ENCODE measurements at places on chromosomes 3 and 15.

DNA sequence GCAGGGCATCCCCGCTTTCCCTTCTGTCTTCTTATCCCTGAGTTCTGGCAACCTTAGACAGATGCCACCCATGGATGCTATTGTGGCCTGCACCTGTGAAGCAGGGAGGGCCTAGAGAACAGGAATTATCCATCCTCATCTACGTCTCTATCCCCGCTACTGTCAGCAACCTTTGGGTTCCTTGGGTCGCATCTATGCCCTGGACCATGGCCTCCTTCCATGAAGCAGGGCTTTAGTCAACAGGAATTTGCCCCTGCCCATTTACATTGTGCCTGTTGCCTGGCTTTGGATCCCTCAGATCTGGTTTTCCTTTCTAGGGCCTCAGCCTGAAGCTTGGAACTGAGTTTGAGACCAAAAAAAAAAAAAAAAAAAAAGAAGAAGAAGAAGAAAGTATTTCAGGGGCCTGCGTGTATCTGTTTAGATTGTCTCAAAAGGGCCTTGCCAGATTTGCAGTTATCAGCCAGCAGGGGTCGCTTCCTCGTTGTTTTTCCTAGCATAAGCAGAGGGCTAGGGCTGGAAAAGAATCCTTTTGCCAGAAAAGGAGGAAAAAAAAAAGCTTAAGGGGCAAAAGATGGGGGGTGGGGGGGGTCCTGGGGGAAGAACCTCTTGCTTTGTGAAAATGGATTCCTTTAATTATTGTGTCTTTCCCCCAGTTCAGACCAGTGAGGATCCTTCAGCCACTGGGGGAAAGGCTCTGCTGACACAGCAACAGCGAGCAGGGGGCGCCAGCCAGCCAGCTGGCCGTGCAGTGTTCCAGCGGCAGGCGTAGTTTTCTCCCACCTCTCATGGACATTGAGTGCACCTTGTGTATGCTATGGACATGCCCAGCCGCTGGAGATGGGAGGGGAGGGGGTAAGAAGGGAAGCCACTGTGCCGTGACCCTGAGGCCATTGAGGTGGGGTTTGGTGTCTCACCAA is 65.7 kb upstream of the ALDH1L1 start:
- DNase-seq = no peak

- DNase-seq = no peak
Observed at GRCh38 chr15:90465930-90466567, 63.7 kb upstream of the CRTC3 start.

GRCh38 chr3:52561028-52561747 is 24.8 kb downstream of the UQCC5 start:
- no peak for DNase-seq

DNA sequence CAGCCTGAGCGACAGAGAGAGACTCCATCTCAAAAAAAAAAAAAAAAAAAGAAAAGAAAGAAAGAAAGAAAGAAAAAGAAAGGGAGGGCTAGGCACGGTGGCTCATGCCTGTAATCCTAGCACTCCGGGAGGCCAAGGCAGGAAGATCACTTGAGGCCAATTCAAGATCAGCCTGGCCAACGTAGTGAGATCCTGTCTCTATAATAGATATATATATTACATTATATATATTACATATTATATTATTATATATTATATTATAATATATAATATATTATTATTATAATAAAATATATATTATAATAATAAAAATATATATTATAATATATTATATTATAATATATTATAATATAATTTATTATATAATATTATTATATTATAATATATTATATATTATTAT is 48.9 kb downstream of the PTPN9 start:
- DNase-seq = no peak

DNA sequence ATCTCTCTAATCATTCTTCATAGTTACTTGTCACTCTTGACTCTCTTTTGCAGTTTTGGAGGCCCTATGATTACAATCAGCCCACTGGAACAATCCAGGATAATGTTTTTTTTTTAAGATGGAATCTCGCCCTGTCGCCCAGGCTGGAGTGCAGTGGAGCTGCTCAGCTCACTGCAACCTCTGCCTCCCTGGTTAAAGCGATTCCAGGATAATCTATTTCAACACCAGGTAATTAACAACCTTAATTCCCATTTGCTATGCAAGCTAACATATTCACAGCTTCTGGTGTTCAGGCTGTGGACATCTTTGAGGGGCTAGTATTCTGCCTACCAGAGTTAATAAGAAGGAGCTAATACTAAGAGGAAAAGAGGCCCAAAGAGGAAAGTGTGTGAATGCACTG is 1.1 kb upstream of the BLOC1S6 start:
- DNase-seq = no peak

DNA sequence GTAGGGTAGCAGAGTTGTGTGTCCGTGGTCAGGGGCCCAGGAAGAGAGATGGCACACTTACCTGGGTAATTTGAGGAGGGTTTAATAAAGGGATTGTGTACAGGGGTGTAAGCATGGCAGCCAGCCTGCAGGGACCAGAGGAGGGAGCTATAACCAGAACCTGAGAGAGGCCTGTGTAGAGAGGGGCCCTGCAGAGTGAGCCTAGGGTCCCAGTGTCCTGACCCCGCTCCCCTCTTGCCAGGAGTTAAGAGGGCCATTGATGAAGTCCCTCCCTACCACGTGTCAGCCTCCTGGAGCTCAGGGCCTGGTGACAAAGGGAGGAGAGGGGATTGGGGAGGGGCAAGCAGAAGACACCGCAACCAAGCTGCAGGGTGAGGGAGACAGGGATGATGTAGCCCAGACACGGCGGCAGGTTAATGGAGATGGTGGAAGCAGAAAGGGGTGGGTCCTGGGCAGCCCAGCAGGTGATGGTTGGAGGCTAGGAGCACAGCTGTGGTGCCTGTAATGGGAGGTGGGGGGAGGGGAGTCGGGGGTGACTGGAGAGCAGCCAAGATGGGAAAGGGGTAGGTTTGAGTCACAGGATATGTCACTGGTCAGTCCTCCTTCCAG is 165.4 kb upstream of the TOPAZ1 start:
- no peak for DNase-seq

- DNase-seq = no peak
Observed at GRCh38 chr3:115284980-115285379, 137.9 kb upstream of the ZBTB20 start.

DNA sequence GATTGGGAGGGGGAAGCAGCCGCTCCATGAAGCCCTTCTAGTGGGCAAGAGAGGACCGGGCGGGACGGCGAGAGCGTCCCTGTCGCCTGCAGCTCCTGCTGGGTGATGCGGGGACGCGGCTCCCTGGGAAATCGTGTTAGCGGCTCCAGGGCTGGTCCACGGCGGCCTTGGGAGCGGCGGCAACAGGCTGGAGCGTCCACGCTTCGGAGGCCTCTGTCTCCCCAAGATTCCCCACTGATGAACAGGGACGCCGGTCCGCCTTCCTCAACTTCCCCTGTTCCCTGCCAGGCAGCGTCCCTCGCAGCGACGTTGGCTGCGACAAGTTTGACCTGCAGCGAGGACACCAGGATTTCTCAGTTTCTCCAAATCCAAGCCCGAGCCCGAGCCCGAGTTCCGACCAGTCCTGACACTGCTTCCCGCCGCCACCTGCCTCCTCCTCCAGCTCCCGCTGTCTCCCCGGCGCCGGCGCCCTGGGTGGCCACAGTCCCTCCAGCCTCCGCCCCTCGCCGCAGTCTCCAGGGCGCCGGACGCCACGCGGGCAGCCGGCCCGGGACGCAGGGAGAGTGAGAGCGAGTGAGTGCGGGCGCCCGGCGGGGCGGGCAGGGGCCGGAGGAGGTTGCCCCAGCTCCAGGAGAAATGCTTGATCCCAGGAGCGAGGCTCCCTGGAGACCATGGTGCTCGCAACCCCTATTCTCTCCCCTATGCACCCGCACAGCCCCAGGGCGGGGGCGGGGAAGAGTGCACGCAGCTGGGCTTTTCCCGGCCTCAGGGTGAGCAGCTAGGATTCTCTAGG is 78.1 kb upstream of the RNF7 start:
- DNase-seq = no peak

DNA sequence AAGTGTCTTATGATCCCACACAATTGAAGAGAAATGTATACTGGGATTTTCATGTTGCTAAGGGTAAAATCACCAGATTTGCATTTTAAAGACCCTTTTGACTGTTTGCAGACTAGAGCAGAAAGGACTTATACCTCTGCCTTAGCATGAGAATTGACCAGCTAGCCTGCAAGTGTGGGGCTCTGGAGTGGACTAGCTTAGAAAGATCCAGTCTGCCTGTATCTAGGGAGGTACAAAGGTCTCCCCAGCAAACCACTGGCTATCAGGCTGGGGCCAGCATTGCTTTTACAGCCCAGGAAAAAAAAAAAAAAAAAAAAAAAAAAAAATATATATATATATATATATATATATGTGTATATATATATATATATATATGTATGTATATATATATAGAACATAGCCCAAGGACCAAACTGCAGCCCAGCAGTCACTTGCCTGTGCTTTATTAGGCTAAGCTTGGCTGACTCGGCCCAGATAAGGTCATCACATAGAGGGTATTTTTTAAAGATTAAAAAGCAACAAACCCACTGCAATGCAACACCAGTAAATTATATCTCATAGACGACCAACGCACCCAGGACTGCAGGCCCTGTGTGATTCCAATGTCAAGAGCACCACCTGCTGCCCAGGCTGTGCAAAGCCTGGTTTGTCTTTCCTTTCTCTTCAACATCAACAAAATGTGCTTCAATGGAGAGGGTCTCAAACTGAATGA is 63.7 kb downstream of the DCLK3 start:
- DNase-seq = no peak

DNA sequence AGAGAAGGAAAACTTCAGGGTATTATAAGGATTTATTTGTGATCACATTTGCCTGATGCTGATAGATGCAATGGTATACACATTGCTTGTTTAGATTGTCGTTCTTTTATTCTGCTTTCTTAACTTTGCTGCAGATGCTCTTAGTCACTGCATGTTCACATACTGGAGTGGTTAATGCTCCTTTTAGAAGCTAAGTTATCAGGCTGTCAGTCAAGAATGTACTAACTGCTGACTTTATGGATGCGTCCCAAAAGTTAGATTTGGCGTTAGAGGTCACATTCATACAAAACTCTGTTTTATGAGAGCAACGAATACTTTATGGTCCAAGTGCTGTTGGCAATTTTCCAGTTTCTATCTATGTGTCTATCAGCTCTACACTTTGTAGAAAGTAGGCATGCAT is 160.7 kb downstream of the BBX start:
- no peak for DNase-seq

GRCh38 chr15:66622591-66623022 is 56.8 kb upstream of the LCTL start:
- DNase-seq = no peak

- DNase-seq = no peak
Observed at GRCh38 chr3:61674596-61674995, 113.2 kb downstream of the PTPRG start.

DNA sequence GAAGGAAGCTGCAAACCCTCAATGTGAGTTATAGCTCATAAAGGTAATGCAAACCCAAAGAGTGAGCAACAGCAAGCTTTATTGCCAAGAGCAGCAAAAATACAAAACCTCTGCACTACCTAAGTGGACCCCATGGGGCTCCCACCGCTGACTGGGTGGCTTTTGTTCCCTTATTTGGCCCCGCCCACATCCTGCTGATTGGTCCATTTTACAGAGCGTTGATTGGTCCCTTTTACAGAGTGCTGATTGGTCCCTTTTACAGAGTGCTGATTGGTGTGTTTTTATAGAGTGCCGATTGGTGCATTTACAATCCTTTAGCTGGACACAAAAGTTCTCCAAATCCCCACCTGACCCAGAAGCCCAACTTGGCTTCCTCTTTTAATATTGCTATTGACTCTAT is 154.5 kb upstream of the NSMCE3 start:
- DNase-seq = no peak

- no peak for DNase-seq
Observed at GRCh38 chr3:156761007-156761406, 65.1 kb upstream of the LEKR1 start.

- DNase-seq = no peak
Observed at GRCh38 chr3:195806211-195806915, 5.4 kb downstream of the MUC4 start.

DNA sequence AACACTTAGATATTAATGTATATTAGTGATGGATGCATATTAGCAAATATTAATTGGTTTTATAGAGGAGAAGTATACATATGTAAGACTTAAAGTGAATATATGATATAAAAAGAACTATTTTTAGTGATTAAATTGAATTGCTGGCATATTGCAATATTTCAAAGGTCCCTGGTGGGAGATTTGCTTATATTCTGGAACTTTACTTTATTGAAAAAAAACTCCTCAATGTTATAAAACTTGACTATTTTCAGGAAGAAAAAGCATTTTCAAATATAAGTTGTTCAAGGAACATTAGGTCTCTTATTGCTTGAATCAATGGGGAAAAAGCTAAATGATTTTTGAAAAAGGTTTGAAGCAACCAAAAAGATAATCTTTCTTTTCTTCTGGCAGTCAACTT is 21.4 kb upstream of the OTOL1 start:
- DNase-seq = no peak

DNA sequence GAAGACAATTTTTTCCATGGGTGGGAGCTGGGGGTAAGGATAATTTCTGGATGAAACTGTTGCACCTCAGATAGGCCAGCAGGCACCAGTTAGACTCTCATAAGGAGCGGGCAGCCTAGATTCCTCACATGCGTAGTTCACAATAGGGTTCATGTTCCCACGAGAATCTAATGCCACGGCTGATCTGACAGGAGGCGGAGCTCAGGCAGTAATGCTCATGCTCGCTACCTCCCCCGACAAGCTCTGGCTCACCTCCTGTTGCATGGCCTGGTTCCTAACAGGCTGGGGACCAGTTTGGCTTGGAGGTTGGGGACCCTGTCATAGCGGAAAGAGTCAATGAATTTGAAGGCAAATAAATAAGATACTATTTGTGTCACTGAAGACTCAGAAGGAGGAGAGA is 105.5 kb downstream of the PLD1 start:
- no peak for DNase-seq

GRCh38 chr3:127097481-127097880 is 95.5 kb upstream of the PRR23E start:
- DNase-seq = no peak

DNA sequence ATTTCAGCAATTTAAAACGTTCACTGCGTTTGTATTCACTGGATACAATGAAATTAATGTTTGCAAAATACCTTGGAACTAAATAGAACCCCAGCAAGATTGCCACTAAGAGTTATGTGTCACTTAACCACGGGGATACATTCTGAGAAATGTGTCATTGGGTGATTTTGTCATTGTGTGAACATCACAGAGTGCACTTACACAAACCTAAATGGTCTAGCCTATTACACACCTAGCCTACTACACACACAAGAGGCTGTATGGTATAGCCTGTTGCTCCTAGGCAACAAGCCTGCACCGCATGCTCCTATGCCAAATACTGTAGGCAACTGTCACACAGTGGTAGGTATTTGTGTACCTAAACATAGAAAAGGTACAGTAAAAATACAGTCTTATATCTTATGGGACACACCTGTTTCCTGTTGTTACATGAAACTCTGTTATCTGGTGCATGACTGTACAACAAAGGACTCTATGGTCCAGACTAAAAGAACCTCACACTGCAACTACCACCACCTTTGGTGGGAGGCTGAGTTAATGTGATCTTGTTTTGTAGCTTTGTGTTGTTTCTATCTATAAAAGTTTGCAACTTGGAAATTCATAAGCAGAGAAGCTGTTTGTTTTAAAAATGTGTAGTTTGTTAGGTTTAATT is 92.2 kb upstream of the NTRK3 start:
- DNase-seq = no peak

- DNase-seq = no peak
Observed at GRCh38 chr3:29290596-29290995, 9.7 kb downstream of the RBMS3 start.

All from activated T-helper 9 cell treated with anti-CD3 and anti-CD28 coated beads, Interleukin-2, amount 50 U/mL, for 16 hours (primary cell).